ENCODE measurements at places on chromosomes 1 and 21. TPM values are rescaled to one million over a fixed set of nuclear protein-coding genes. Genes with fewer than 3 reads are reported as not detected.

GJA5 gene
- not detected for total RNA-seq

PDZK1 gene
- 0.49 TPM for total RNA-seq

PRDX1 gene
- 414 TPM for total RNA-seq

SLC9C2 gene
- not detected for total RNA-seq
